NCI-H1436 treated with DMSO at 0.1 percent for 48 hours (cell line): ENCODE measurements at places on chromosomes 1 and 21.

GRCh38 chr1:38352869-38353268 lies 306.3 kb upstream of the POU3F1 start:
- DNase-seq = no peak

- DNase-seq = peak; percentile 36
These were observed 143.4 kb upstream of the ERRFI1 start for GRCh38 chr1:8169364-8170058.

- DNase-seq = peak; percentile 31
These were observed 1.5 kb downstream of the STUM start for GRCh38 chr1:226549937-226550671.

GRCh38 chr1:8560611-8561544 lies 243.0 kb downstream of the SLC45A1 start:
- peak; percentile 25 for DNase-seq

DNA sequence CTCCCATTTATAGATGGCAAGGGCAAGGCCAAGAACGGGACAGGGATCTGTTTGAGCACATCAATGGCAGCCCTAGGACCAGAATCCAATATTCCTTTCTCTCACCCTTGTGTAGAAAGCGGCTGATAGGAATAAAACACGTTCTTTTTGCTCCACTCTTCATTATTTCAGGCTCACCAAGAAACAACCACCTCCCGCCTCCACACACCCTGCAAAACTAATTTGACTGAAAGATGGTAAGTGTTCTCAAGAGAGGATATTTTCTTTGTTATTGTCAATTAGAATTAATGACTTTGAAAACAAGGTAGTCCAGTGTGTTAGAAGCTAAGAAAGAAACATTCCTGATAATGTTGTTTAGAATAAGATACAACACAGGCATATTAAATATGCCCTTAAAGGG lies 11.9 kb upstream of the KNCN start:
- DNase-seq = no peak

DNA sequence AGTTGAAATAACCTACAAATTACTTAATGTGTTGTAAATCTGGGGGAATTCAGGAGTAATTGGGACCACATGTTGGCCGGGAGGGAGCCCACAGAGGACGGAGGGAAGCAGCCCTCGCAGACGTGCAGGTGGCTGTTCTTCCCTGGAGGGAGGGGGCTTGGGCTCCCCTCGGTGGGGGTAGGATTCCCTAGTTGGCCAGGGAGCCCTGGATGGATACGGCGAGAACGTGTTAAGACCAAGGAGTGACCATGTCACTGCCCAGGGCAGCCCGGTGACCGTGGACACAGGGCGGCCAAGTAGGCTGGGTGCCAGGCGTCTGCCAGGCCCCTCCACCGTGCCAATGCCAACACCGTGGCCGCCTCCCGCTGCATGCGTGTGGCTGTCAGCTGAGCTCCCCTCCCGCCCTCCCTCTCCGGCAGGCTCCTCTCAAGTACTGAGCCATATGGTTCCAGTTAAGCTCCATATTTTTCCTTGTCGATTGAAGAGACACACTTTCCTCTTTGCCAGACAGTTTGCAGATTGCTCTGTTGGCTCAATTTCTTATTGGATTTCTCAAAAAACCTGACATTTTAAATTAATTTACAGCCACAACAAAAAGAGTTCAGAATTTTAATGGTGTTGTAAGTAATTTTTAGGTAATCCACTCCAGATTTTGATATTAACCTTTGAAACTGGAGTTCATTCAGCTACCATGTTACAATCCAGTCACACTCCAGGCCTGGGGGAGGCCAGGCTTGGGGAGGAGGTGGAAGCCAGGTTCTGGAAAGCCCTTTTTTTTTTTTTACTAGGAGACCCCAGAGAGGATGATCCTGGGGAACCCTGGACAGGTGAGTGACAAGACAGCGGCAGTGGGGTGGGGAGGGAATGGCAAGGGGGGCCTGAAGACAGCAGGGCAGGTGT lies 71.2 kb downstream of the CASZ1 start:
- no peak for DNase-seq

DNA sequence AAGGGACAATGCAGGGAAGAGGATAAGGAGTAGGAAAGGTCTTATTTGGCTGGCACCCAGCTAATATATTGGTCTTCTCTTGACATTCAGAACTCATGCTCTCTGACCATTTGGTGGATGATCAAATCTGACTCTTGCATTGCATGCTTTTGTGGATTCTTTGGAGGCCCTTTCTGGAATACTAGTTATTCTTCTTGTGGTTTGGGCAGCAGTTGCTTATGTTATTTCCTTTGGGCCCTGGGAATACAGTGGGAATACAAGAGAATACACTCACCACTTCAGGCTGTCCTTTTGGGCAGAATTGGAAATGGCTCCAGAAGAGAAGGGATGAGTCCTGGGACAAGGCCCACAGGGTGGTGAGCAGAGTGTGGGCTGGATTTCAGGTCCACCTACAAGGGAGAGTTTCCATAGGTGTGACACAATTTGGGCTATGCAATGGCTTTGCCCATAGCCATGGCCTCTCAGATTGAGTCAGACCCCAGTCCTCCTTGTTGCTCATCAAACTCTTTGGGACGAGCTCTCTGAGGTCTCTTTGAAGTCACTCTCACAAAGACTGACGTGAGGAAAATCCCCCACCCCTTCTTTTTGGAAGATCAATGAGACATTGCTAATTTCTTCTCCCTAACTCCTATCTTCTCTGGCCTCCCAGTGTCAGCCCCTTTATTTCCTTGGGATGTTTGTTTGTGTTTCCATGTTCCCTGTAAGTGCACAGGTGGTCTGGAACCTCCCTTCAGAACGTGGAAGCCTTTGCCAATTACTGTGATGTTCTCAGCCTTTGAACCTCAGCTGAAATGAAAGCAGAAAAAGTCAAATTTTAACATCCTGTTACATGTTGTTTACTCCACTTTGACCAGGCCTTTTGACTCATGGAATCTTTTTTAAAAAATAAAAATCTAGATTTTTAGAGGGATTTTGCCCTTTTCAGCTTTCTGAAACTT lies 19.4 kb downstream of the HSD11B1 start:
- DNase-seq = no peak

GRCh38 chr1:221488550-221488949 lies 253.3 kb downstream of the DUSP10 start:
- no peak for DNase-seq

- DNase-seq = no peak
These were observed 21.3 kb downstream of the UBASH3A start for GRCh38 chr21:42424914-42425541.

GRCh38 chr1:209051570-209051969 lies 531.9 kb upstream of the CAMK1G start:
- DNase-seq = no peak

DNA sequence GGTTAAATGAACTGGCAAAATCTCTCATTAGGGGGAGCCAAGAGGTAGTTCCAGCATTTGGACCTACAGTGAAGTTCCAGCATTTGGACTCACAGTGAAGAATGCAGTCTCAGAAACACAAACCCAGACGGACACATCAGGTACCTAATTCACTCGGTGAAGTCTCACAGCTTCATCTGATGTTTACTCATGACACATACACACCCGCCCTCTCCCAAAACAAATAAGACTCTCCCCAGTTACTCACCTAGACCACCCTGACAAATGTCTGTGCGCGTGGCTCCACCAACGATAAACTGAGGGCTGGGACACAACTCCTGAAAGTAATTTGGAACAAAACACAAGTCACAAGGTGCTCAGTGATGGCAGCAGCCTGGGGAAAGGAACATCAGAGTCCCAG lies 11.4 kb downstream of the CAPN8 start:
- no peak for DNase-seq

- no peak for DNase-seq
These were observed 345.3 kb downstream of the MATN1 start for GRCh38 chr1:30378003-30378596.

GRCh38 chr1:185279571-185279970 lies 37.5 kb downstream of the IVNS1ABP start:
- DNase-seq = no peak
